ENCODE measurements at places on chromosomes 3 and 15. TPM values are rescaled to one million over a fixed set of nuclear protein-coding genes. Genes with fewer than 3 reads are reported as not detected.
A peak's percentile ranks its signal among the peaks of the same experiment; 100 is the strongest.

Gene UNC13C
- not detected for polyA plus RNA-seq

- no peak for DNase-seq
Observed at GRCh38 chr15:39588531-39589192, 7.8 kb downstream of the THBS1 start.

Gene TMEM212
- not detected for polyA plus RNA-seq

DNA sequence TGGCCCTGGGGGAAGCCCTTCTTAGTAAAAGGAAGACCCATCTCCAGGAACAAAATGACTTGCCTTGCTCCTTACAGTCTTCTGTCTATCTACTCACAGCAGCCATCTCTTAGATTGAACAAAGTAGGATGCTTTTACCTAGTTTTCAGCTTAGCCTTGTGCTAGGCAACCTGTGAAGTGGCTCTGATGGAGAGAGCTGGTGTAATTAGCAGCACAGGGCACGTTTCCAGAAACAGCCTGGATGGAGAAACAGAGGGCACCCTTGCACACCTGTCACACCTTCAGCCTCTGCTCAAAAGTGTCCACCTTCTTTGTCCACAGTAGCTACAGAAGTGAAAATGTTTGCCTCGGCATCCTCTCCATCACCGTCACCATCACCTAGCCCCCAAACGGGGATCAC lies 292.9 kb downstream of the RORA start:
- no peak for DNase-seq

Gene DPPA2
- polyA plus RNA-seq = not detected

- DNase-seq = no peak
Observed at GRCh38 chr3:191484461-191484860, 23.5 kb downstream of the PYDC2 start.

DNA sequence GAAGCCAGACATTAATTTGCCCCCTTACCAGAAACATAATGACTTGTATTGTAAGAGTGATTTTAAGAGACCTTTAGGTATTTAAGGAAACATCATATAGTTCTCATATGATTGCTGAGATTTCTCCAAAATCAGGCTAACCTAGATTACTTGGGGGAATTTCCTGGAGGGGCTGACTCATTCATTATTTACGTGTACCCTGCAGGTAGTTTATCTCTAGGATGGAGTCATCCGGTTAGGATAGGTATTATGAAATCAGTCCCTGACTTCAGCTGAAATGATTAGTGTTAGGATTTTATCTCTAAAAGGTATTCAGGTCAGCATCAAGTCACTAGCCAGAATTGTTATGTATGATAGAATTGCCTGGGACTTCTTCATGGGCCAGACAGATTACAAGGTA lies 97.5 kb downstream of the TCF12 start:
- DNase-seq = no peak

DNA sequence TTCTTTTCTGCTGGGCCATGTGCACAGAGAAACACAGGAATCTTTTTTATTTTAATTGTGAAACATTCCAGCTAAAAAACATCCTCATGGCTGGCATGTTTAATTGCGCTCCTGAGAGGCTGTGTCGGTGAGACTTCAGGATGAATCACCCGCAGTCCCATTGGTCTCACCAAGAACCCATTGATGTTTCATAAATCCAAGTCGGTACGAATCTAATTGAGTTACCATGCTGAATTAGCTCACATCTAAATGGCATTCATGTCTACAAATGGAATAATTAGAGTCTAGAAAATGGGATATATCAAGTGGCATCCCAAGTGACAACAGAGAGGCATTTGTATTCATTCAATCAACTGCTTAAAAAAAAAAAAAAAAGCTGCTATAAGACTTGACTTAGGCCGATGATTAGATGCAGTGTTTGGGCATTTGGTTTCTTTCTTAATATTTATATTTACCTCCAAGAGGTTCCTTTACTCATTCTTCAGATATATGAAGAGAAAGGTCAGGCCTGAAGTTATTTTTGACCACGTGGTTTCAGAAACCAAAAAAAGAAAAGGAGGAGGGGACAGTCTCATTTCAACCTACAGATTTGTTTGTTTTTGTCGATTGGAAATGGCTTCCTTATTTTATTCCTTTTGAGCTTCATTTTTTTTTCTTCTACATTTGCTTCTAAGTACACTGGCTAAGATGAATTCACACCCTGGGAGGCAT lies 79.1 kb upstream of the FOXB1 start:
- no peak for DNase-seq

DNA sequence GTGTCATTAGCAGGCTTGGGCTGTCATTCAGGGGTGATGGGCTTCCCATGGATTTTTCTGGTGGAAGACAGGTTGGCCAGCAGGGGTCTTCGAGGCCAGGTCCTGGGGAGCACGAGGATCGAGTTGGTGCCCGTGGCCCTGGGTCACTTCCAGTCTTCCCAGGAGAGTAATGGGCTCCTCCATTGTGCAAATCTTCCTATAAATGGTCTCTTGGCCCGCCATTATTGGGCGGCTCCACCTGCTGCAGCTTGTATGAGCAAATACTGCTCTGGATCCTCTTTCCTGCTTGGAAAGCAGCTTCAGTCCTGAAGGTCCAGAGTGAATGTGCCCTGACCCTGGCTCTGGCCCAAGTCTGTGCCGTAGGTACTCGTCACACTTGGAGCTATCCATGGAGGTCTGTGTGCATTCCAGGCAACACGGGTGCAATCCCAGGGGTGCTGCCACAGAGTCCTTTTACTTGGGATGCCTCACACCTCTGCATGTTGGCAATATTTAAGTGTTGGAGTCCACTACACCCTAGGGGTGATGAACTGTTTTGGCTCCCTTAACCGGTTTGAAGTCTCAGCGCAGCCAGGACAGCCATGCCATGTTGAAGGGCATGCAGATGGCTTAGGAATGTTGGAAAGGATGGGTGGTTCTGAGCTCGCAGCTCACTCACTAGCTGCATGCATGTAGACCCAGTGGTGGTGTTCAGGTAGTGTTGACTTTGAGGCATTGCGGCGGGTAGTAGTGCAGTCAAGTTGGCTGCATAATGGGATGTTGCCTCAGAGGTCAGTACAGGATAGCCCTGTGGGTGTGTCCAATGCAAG lies 97.6 kb downstream of the SNRPN start:
- DNase-seq = no peak

DNA sequence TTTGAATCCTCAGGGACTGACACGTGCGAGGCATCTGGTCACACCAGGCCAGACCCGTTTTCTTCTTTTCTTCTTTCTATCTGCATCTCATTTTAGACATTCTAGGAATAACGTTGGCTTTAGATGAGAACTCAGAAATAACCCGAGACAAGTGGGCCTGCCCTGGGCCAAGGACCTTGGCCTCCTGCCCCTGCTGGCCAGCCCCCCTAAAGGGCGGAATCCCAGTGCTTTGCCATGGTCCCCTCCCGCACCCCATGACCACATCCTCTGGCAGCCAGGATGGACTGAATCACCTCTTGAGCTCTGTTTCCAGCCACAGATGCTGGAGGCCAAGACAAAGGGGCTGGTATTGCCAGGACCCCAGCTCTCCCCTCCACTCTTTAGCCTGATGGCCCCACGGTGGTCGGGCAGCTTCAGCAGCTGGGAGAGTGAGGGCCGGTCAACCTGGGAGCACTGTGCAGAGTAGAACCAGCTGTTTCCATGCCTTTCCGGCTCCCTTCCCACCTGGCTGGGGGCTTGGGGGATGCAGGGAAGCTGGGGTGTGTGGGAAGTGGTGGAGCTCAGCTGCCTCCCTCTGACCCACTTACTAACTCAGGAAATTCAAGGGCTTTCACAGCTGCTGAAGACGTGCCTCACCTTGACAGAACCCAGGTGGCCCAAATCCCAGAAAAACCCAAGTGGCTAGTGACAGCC lies 190.9 kb downstream of the FAM43A start:
- no peak for DNase-seq

- DNase-seq = no peak
Observed at GRCh38 chr3:114714237-114714636, 420.4 kb downstream of the TIGIT start.

DNA sequence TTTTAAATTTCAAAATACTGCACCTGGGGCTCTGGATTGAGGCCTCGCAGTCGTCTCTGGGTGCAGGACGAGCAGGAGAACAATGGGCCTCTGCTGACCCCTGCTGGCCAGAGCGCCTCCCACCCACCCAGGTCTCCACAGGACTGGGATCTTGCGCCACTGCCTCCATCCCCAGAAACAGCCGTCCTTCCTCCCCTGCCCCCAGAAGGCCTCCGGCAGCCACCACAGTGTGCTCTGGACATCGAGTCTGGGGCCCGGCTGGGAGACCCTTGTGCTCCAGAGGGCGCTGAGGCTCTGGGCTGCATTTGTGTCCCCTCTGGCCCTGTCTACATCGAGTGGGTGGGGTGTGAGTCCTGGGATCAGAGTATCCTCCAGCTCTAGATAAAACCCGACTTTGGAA lies 6.7 kb upstream of the ACSBG1 start:
- DNase-seq = peak; percentile 33

- DNase-seq = no peak
Observed at GRCh38 chr15:69789648-69790393, 307.9 kb downstream of the TLE3 start.

GRCh38 chr15:47937834-47938233 lies 183.0 kb upstream of the SLC24A5 start:
- DNase-seq = no peak

Gene YEATS2
- 34.8 TPM for polyA plus RNA-seq

DNA sequence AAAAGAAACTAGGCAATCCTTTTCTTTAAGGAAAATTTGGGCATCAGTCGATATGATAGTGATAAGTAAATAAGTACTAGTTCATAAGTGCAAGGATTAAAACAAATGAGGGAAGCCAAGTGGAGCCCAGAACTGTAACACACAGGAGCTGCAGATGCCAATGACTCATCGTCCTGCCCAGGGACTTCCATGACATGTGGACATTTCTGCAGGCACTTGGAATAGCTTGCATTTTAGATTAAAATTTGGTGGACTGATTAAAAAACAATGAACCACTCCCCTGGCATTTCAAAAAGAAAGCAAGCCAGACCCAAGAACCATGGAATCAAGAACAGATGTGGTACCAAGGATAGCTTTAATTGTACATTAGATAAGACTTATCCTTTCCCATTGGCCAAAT lies 2.9 kb downstream of the SAMD7 start:
- DNase-seq = no peak

- no peak for DNase-seq
Observed at GRCh38 chr15:94259863-94260262, 28.5 kb downstream of the MCTP2 start.

Gene CLASP2
- polyA plus RNA-seq = 19.2 TPM

Gene IL20RB
- 2.1 TPM for polyA plus RNA-seq

Gene SIDT1
- not detected for polyA plus RNA-seq

GRCh38 chr15:31359702-31360111 lies 33.1 kb downstream of the KLF13 start:
- no peak for DNase-seq
